ENCODE measurements at places on chromosomes 3 and 15. TPM values are rescaled to one million over a fixed set of nuclear protein-coding genes. Genes with fewer than 3 reads are reported as not detected.

The AHSG gene
- not detected for total RNA-seq

The ACSBG1 gene
- total RNA-seq = 0.79 TPM

The CYP1A1 gene
- 0.97 TPM for total RNA-seq

The LRRC34 gene
- 7.0 TPM for total RNA-seq

The EPM2AIP1 gene
- 25.0 TPM for total RNA-seq

The TMOD3 gene
- 15.2 TPM for total RNA-seq

The CTXN2 gene
- not detected for total RNA-seq

The RTP3 gene
- total RNA-seq = 0.24 TPM

The MUC4 gene
- not detected for total RNA-seq

- no peak for ATAC-seq
Observed at GRCh38 chr15:68379058-68379758, 52.8 kb downstream of the ITGA11 start.

DNA sequence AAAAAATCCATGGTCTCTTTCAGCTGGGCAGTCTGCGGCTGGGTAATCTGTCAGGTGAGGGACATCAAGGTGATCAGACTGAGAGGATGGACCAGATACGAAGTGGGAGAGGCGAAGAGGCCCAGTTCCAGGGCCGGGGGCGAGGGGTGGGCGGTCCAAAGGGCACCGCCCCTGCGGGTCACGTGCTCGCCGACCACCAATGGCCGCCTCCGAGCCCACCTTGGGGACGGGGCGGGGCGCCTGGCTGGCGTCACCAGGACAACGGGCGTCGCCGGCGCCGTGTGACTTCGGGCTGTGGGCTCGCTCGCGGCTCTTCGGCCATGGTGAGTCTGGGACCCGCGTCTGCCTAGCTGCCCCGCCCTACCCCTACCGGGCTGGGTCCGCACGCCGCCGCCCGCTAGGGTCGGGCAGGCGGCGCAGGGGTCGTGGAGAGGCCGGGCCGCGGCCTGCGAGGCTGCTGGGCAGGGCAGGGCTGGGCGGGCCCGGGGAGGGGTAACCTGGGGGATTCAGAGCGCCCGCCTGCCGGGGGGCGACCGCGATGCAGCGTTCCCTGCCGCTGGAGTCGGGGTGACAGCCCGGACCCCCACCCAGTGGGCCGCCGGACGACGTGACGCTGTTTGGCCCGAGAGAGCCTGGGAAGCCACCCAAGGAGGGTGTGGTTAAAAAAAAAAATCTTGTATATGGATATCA, at the start of gene FBXL2:
Gene FBXL2, plus strand, starts transcription at position 250 of the 690 bp plus-strand sequence. Its CDS starts 71 bp downstream, at position 321.
- ATAC-seq = peak; percentile 99

DNA sequence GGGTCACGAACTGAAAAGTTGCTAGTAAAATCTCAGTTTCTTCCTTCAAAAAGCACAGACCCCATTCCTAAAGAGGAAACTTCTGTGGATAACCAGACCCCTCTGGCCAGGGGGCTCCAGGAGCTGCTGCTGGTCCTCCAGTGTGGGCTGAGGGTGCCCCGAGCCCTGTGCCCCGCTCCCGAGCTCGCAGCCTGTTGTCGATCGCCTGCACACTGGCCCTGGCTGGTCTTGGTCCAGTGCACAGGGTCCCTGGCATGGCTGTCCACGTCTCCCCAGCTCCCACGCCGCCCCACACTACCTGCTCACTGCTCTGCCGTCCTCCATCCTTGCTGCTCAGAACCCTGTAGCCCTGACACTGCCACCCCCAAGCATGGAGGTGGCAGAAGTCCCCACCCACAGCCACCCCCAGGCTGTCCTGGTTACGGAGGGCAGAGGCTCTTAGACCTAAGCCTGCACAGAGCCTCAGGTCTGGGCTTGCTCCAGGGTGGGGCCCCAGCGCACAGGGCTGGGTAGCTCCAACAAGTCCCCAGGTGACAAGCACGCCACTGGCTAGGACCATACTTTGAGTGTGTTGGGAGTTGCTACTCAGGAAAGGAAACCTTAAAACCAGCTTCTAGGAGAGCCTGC, 87.0 kb downstream of the PLXNA1 start:
- ATAC-seq = no peak

DNA sequence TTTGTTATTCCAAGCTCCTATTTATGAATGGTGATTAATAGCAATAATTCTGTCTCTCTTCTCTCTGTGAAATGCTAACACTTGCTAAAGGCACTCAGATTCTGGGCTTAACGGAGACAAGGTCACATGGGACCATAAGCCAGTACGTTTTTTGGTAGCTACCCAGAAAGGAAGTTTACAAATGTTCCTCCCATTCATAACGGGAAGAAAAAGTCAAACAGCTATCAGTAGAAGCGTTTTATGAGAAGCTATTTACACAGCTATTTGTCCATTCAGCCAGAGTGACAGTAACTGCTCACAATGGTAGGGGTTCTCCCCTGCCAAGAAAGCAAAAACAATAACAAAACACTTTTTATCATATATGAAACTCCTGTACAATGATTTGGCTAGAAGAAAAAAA, 51.5 kb downstream of the ZMAT3 start:
- no peak for ATAC-seq

DNA sequence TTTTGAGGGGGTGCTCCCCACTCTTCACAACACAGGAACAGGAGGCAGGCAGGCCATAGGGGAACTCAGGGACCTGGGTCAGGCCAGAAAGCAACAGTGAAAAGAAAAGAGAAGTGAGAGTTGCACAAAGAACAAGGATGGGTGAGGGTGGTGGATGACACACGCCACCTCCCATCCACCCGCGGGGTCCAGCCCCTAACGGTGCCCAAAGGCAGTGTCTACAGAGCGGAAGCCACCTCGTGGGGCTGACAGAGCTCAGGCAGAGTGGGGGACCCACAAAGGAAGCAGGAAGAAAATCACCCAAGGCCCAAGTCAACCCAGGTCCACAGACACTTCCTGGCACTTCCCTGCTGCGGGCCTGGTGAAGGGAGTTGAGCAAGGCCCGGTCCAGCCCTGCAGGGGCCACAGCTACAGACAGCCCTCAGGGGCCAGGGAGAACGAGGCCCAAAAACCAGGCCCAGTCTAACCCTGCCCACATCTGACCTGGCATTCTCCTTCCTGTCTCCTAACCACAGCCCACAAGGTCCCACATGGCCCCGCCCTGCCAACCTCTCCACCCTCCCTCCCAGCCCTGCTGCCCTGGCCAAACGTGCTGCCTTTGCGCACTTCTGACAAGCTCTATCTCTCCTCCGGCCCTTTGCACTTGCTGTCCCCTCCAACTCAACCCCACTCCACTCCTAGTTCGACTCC, 5.9 kb downstream of the NUP210 start:
- ATAC-seq = no peak

GRCh38 chr3:178465260-178466180, 70.7 kb upstream of the KCNMB2 start:
- no peak for ATAC-seq

DNA sequence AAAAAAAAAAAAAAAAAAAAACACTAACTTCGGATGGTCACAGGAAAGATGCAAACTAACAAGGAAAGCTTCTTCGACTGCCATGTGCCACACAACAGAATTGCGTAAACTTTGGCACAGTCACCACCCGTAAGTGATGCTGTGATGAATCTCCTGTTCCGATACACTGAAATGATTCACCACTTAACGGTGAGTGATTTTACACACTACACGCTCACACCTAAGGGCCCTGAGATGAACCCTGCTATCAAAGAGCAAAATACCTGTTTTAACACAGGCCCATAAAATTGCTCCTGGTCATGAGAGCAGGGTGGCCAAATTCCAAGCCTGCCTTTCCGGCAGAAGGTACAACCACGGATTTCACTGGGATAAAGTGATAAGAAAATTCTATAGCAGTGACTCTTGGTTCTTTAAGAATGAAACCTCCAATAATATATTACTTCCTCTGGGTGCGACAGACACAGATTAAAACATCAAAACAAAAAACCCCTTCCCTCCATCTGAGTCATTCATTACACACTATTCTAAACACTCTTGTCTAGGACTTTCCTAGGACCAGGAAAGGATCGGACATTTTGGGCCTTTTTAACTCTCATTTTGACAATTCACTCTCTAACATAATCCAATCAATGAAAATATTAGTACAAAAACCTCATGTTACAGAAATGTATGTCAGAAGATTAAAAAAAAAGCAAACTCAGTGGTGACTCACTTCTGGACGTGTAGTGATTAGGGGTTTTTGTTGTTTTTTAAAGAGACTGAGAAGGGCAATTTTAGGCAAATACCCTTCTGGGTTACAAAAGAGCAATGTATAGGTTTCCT, 28.3 kb downstream of the LRIG1 start:
- ATAC-seq = peak; percentile 34

DNA sequence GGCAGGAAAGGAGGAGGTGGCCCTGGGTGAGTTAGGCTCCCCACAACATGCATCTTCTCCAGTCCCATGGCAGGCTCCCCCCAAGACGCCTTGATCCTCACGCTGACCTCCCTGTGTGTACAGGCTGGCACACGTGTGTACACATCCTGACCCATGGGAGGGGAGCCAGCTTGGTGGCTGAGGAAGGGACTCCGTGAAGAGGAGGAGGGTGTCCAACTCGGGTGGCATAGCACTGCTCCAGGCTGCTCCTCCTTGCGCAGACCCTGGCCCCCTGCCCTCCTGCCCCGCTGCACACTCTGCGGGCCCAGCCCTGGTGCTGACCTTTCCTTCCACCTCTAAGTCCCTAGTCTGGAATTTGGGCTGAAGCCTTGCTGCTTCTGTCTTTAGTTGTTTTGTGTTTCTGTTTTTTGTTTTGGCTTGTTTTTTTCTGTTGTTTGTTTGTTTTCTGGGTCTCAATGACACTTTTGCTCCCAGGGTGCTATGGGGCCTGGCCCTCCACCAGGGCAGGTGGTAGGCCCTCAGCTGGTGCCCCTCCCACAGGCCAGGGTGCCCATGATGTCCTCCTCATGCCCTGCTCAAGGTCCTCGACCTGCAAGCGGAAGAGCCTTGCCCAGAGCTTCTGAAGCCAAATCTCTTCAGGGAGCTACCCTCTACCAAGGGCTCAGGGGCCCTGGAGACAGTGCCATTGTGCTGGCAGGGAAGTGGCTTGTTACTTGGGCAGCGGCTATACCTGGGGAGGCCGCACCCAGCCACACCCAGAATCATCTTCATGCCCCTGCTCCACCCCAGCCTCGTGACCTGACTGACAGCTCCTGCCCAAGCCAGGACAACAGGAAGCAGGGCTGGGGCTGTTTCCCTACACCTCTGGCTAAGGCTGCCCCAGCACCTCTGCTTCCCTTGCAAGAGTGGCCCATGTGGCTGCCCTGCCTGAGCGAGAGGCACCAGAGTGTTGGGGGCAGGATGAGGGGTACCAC, 5.1 kb downstream of the EPHB3 start:
- ATAC-seq = no peak

- ATAC-seq = peak; percentile 69
Observed at GRCh38 chr15:73127302-73127936, 75.2 kb downstream of the NEO1 start.

DNA sequence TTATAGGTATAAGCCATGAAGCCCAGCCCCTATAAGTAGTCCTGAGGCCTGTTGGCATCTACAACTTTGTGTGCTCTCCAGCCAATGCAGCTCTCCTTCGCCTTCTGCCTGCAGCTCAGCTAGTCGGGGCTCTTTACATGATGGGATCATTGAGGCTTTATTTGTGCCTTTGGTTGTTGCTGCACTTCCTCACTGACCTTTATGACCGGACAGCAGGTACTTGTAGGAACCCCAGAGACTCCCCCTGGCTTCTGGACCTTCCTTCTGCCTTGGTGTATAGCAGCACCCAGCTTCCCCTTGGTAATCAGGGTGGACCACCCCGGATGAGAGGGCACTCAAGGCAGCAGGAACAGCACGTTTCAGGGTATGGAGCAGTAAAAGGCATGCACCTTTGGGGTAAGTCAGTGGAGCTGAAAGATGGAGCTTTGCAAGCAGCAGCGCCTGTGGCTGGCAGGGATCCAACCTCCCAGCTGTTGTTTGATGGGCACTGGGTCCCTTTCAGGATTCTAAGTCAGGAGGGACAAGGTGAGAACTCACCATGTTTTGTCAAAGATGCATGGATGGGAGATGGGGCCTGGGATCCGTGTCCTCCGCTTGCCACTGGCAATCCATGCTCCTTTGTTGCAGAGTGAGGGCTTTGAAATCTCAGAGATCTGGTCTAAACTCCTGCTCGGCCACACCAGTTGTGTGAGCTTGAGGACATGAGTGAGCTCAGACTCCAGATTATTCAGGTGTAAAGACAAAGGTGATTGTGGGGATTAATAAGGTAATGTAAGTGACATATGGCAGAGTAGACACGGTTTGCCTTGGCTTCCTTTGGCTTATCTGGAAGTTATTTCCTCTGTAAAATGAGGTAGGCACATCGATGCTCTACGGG, 65.1 kb upstream of the KLF13 start:
- ATAC-seq = no peak

DNA sequence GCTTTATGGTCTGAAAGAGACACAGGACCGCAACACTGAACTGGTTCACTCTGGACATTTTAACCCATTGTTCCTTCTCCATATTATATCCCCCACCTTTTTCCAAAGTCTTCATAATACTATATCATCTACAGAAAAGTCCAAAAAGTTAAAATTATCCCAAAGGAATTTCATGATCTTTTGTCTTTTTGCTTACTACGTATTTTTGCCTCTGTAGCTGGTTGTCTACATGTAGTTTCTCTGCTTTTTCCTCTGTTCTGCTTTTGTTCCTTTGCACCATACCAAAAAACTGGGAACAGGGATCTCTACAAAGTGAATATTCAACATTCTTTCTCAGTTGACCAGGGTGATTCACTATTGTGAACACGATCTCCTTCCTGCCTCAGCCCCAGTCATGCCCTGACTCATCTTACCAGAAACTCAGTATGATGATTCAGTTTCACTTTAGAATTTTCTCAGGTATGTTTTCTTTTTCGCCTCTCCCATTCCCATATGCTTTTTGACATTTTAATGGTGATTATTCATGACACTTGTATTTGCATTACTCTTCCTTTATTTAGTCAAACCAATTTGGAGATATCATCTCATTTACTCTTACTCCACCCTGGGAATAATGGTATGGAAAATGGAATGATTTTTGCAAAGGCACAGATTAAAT, 14.5 kb downstream of the EMC4 start:
- ATAC-seq = peak; percentile 96

GRCh38 chr3:150721285-150722130, 17.8 kb upstream of the ERICH6 start:
- ATAC-seq = peak; percentile 98

DNA sequence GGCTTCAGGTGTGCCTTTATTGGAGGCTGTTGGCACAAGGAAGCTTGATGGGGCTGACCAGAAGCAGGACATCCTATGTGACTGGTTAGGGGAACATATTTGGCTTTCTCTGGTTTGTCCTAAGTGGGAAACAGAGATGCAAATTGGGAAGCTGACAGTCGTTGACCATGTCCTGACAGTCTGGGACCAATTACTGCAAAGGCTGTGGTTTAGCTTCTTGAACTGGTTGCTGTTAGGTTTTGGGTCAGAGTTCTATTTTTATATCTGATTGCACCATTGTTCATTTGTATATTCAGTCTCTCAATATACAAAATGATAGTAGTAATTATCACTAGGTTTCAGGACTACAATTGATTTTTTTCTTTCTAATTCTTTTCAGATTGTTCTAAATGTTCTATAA, 36.8 kb downstream of the SNTN start:
- ATAC-seq = no peak
